ENCODE measurements at places on chromosomes 5 and 9. TPM values are rescaled to one million over a fixed set of nuclear protein-coding genes. Genes with fewer than 3 reads are reported as not detected.

DNA sequence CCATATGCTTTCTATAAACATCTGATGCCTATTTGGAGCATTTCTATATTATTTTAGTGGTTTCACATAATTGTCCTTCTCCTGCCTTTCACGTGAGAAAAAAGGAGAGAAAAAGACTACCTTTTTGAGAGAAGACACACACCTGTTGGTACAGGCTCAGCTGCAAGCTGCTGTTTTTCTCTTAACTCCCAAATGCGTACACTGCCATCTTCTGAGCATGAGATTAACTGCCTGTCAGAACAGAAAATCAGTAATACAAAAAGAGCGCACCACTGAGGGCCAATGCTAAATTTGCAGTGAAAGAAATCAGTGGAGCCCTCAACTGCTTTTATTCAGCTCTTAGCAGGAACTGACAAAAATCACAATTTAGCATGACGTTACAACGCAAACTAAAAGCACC lies 54.9 kb downstream of the WDR41 start:
- ATAC-seq = no peak

The ENTPD8 gene
- total RNA-seq = not detected

The C9 gene
- not detected for total RNA-seq

The TNFSF15 gene
- 0.16 TPM for total RNA-seq

DNA sequence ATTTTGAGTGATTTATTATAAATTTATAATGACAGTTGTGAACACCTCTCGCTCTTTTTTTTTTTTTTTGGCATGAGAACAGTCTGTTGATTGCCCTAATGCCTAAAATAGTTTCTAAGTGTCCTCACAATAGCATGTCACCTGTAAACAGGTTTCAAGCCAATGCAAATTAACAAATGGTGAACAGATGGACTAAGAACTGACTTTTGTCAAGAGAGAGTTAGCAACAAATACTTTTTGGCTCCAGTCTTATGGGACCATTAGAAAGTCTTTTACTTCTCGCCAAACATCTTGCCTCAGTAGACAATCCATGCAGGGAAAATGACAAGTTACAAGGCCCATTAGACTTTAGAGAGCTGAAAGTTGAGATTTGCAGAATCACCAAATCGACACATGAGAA lies 67.8 kb downstream of the MED27 start:
- no peak for ATAC-seq

GRCh38 chr5:76808141-76808691 lies 10.6 kb upstream of the F2RL1 start:
- ATAC-seq = no peak

- ATAC-seq = no peak
Observed at GRCh38 chr5:170256571-170256970, 23.8 kb downstream of the C5orf58 start.

The GMCL2 gene
- total RNA-seq = not detected

Measured in gastroesophageal sphincter (tissue), 4 donors.